EH (cell line): ENCODE measurements at places on chromosomes 12 and 14.

- DNase-seq, result peak; percentile 10
Measured at GRCh38 chr14:75562089-75562488, 16.3 kb upstream of the FLVCR2 start.

- peak; percentile 87 for DNase-seq
Measured at GRCh38 chr12:69502345-69503081, 32.3 kb downstream of the FRS2 start.

DNA sequence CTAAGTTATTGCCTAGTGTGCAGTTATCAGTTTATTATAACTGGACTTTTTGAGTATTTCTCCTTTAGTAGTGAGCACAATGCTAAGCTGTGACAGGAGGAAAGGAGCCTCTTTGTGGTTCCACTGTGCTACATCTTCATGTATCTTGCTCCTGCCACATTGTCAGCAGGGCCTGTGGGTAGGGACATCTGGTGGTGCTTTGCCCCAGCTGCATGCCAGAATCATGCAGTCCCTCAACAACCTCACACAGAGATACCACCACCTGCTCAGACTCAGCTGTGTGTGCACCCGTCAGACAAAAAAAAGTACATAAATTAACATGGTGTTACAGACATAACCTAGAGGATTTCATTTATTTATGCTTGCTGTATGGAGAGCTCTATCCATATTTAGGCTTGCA, 51.1 kb downstream of the MIS18BP1 start:
- peak; percentile 40 for DNase-seq

DNA sequence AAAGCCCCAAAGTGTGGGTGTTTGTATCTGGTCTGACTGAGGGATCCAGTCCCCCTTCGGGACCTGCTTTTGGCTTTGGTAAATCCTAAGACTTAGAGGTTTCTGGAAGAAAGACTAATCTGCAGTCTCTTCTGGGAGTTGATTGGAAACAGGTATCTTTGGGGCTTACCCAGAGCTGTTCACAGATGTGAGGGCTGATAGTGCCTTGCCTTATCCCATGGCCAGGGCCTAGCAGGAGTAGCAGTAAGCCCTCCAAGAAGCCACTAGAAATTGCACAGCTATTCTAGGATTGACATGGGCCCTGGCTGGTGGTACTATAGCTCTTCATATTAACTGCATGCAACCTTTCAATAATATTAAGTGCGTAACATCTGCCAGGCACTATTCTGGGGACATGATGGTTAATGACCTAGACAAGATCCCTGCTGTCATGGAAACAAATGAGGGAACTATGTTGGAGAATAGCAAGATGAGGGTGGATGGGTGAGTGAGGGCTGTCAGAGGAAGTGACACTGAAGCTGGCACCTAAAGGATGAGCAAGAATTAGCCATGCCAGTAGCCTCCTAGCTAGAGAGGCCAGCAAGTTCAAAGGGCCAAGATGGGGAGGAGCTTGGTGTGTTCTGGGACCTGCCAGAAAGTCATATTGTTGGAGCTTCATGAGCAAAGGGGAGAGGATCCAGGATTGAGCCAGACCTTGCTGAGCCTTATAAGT, 71.7 kb downstream of the CRADD start:
- no peak for DNase-seq

DNA sequence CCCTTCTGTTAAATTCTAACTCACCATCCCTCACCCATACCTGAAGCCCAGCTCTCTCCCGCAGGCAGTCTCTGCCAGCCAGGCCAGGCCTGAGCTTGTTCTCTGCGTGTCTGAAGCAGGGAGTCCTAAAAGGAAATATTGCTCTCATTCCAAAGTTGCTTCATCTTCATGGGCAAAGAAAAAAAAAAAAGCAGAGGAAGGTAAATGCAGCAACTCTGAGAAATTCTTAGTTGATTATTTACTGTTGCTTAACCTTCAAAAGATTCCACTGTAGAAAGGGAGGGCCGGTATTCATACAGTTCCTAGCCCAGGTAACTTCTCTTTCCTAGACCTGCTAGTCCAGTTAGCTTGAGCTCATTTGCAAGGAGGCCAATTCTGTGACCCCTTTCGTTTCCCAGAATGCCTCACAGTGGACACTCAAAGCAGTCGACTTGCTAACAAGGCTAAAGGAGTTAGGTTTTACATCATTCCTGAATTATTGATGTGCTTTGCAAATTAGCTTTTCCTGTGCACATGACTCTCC, 193.5 kb upstream of the EEA1 start:
- DNase-seq, result no peak
